ENCODE measurements at places on chromosomes 6 and 20. TPM values are rescaled to one million over a fixed set of nuclear protein-coding genes. Genes with fewer than 3 reads are reported as not detected.
A peak's percentile ranks its signal among the peaks of the same experiment; 100 is the strongest.

GRCh38 chr6:40336940-40337760 lies 250.0 kb downstream of the LRFN2 start:
- no peak for DNase-seq

The TRAPPC3L gene
- total RNA-seq: not detected

- peak; percentile 83 for DNase-seq
Measured at GRCh38 chr6:52577022-52577777, at the start of gene TRAM2. TSS of gene TRAM2 (minus strand) at chr6:52577060. CDS start at chr6:52576915, 145 bp downstream.

DNA sequence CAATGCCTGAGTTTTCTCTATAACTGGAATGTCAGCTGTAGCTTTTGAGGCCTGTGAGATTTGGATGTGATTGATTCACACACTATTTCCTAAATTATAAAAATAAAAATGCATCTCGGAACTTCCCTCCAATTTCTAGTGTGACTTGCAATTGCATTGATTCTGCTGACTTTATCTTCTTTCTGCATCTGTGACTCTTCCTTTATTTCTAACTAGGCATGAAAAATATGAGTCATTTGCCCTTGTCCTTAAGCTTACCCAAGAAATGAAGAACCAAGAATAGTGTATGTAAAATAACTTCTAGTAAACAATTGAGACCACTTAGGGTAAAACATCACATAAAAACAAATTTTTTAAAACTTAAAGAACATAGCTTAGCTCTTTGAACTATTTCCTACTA lies 12.9 kb downstream of the OR2J2 start:
- DNase-seq: no peak

- DNase-seq: no peak
Measured at GRCh38 chr20:23641936-23642751, 4.4 kb upstream of the CST3 start.

The SIGLEC1 gene
- total RNA-seq: not detected

The GSTA3 gene
- total RNA-seq: not detected

Measured in HT-29 (cell line).